Non-pigmented ciliary epithelial cell (primary cell): ENCODE measurements at places on chromosomes 3 and 15.

DNA sequence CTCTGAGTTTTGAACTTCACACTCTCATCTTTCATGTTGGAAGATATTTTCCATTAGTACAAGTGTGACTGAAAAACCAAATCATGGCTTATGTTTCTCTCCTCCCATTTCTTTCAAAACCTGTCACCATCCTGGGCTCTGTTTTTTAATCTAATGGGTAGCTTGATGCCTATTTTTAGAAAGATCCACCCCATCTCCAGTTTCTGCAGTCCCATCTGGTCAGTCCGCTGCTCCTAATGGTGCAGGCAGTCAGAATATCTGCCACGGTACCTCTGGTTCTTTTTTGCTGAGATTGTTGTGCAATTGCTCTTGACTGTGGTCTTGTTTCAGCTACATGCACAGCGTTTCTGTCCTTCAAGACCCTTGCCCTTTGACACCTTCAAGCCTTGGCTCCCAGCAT, 240.9 kb upstream of the CADM2 start:
- no peak for DNase-seq

DNA sequence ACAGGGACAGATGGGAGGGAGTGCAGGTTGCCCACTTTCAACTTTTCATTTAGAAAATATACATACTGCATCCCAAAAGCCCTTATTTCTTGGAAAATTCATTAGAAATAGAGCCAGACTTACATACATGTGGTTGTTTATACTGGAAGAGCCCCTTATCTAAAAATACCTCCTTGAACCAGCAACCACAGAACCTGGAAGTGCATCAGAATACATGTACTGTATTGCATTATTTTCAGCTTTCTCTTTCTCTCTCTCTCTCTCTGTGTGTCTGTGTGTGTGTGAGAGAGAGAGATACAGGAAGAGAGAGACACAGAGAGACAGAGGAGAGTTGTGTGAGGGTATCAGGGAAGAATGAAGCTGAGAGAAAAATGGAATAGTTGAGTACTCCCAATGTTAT, 29.5 kb upstream of the LSAMP start:
- DNase-seq: no peak

GRCh38 chr3:5218815-5219214, 31.3 kb downstream of the EDEM1 start:
- no peak for DNase-seq

- no peak for DNase-seq
Measured at GRCh38 chr3:112273536-112273935, 20.5 kb downstream of the SLC9C1 start.

GRCh38 chr3:192410684-192410960, 316.7 kb downstream of the FGF12 start:
- DNase-seq: no peak

DNA sequence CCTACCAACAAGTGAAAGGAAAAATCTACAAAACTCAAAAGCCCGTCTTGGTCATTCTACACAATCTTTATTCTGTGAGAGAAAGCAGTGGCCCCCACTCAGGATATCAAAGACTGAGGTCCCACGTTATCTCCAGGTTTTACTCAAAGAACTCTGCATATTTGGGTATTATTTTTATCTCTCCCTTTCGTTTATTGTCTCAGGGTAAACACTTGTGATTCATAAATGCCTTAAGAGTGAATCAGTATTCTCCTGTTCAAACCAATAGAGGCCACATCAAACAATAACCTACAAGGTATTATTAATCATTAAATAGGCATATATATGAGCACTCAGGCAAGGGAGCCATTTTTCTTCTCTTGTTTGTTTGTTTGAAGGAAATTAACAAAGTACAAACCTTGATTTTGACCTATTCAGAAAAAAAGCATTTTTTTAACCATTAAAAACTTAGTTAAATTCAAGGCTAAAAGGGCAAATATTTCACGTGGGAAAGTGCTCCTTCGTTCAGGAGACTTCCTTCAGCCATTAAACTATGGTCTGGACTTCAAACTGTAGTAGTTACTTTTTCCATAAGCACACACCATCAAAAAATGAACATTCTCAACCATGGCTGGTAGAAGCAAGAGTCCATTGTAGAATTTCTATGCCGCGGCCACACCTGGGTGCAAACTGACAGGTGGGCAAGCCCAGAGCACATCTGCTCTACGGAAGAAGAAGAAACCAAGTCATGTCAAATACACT, 13.9 kb upstream of the HES1 start:
- DNase-seq: no peak
